CD4-positive, alpha-beta T cell (primary cell): ENCODE measurements at places on chromosomes 3 and 15. TPM values are rescaled to one million over a fixed set of nuclear protein-coding genes. Genes with fewer than 3 reads are reported as not detected.

PHLDB2 gene
- total RNA-seq = 5.8 TPM

EFCAB12 gene
- 3.4 TPM for total RNA-seq

ESYT3 gene
- total RNA-seq = not detected

CPB1 gene
- total RNA-seq = not detected

DNA sequence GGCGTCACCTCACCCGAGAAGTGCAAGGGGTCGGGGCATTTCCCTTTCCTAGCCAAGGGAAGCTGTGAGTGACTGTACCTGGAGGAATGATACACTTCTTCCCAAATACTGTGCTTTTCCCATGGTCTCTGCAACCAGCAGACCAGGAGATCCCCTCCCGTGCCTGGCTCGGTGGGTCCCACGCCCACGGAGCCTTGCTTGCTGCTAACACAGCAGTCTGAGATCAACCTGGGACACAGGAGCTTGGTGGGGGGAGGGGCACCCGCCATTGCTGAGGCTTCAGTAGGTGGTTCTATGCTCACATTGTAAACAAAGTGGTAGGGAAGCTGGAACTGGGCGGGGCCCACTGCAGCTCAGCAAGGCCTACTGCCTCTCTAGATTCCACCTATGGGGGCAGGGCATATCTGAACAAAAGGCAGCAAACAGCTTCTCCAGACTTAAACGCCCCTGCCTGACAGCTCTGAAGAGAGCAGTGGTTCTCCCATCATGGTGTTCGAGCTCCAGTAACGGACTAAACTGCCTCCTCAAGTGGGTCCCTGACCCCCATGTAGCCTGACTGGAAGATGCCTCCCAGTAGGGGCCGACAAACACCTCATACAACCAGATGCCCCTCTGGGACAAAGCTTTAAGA is 31.4 kb upstream of the ABHD5 start:
- DNase-seq = no peak

- no peak for DNase-seq
These were observed 52.8 kb downstream of the FAM43A start for GRCh38 chr3:194738254-194739093.

MCTP2 gene
- total RNA-seq = 8.0 TPM

RFT1 gene
- total RNA-seq = 8.5 TPM

DNA sequence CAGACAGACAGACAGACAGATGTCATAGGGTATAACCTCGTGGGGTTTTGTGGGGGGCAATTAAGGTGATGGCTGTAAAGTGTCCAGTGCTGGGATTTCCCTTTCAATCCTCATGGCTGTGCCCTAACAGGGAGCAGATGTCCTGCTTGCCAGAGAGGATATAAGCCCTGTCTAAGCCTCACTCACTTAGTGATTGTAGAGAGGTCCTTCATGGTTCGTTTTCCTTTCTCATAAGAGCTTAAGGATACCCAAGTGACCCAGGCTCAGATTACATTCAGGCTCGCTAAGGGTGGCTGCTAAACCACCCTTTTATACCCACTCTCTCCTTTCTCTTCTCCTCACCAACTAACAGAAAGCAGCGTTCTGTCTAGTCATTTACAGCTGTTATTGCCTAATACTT is 19.2 kb downstream of the LYSMD2 start:
- no peak for DNase-seq

PARP15 gene
- total RNA-seq = 41.8 TPM

GRCh38 chr3:107543666-107544065 is 20.9 kb downstream of the BBX start:
- DNase-seq = no peak

GRCh38 chr15:57495554-57496165 is 96.0 kb upstream of the MYZAP start:
- no peak for DNase-seq

VWA5B2 gene
- not detected for total RNA-seq

PLSCR1 gene
- 8.2 TPM for total RNA-seq

- no peak for DNase-seq
These were observed 10.7 kb downstream of the SLC33A1 start for GRCh38 chr3:155843569-155843968.

DNA sequence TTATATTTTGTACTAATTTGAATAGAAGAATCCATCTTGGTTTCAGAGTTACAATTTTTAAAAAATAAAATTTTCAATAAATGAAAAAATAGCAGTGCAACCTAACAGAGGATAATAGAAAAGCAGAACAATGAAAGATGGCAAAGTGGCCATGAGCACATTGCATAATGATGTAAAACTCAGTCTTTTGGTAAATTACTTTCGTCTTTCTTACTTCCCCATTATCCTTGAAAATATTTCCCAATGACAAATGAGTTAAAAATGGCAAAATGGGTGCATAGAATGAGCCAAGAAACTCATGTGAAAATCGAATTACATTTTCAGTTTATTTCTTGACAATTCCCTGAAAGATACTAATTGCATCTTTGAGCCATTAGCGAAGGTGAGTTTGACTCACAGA is 236.4 kb downstream of the CDIN1 start:
- DNase-seq = no peak

GRCh38 chr15:62112616-62113593 is 46.1 kb downstream of the C2CD4A start:
- DNase-seq = no peak

GRCh38 chr3:52229656-52230055 is 4.2 kb upstream of the TLR9 start:
- no peak for DNase-seq

DNA sequence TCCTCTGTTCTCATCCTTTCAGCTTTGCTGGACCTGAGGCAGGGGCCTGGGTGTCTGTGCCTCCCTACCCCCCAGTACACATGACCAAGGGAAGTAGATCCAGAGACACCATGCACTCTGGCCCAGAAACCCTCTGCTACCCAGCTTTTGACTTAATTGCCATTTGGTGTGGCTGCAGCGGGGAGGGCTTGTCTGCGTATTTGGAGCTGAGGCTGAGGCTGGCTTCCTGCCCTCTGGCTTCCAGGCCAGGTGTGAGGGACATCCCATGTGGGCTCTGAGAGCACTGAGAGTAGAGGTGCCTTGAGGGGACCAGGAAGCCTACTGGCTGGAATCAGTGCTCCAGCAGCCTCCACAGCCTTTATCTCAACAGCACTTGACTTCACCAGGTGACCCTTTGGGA is 26.9 kb downstream of the PPCDC start:
- DNase-seq = no peak

PPCDC gene
- 5.5 TPM for total RNA-seq
